ENCODE measurements at places on chromosomes 2 and 18. TPM values are rescaled to one million over a fixed set of nuclear protein-coding genes. Genes with fewer than 3 reads are reported as not detected.

Gene OR6B3
- not detected for total RNA-seq

Gene HMSD
- 0.38 TPM for total RNA-seq

Gene C2orf69
- total RNA-seq, result 13.8 TPM

Gene UPP2
- not detected for total RNA-seq

Gene ALKAL2
- total RNA-seq, result 3.5 TPM

All from mucosa of descending colon (tissue), 3 donors.